KG1 (cell line): ENCODE measurements at places on chromosomes 13 and 19.

DNA sequence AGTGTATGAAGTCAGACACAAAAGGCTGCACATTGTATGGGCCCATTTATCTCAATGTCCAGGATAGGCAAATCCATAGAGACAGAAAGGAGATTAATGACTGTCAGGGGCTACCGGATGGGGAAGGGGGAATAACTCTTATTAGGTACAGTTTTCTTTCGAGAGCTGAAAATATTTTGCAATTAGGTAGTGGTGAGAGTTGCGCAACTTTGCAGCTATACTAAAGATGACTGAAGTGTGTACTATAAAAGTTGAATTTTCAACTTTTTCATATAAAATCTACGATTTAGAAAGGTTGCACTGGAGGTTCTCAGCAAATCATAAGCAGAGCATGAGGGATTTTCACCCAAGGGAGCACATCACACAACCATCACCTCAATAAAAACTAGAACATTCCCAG, 16.1 kb upstream of the SLC15A1 start:
- no peak for DNase-seq

GRCh38 chr13:85879014-85879413, 79.8 kb upstream of the SLITRK6 start:
- DNase-seq: no peak

GRCh38 chr19:18593367-18594095, 4.9 kb downstream of the REX1BD start:
- DNase-seq: no peak

- no peak for DNase-seq
Measured at GRCh38 chr19:43684326-43684725, 14.4 kb upstream of the PLAUR start.

DNA sequence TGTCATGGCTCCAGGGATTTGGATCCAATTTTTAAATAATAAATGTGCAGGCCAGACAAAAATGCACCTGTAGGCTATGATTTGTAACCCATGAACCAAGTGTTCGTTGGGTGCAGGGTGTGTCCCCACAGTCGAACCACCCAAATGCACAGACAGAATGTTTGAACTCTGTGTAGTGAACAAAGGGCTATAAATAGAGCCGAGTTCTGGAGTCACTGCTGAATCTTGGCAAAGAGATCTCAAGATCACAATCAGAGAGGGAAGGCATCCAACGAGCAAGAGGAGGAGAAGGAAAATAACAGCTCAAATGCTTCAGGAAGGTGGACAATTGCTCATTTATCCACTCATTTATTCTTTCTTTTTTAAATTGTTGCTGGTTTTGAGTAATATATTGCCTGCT, 547.9 kb downstream of the FGF9 start:
- no peak for DNase-seq

- no peak for DNase-seq
Measured at GRCh38 chr19:4229179-4229931, at the start of gene EBI3. EBI3 (plus strand) TSS chr19:4229523; CDS start chr19:4229551, 28 bp downstream.

DNA sequence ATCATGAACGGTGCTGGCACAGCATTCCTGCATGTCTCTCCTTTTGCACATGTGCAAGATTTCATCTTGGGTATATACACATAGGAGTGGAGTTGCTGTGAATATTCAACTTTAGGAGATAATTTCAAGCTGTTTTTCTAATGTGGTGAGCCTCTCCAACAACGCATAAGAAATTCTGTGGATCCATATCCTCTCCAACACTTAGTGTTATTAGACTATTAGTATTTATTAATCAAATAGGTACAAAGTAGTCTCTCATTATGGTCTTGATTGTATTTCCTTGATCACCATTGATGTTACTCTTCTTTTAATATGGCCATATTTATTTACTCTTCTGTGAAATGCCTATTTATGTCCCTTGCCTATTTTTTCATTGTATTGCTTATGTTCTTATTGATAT, 114.5 kb downstream of the URI1 start:
- no peak for DNase-seq

DNA sequence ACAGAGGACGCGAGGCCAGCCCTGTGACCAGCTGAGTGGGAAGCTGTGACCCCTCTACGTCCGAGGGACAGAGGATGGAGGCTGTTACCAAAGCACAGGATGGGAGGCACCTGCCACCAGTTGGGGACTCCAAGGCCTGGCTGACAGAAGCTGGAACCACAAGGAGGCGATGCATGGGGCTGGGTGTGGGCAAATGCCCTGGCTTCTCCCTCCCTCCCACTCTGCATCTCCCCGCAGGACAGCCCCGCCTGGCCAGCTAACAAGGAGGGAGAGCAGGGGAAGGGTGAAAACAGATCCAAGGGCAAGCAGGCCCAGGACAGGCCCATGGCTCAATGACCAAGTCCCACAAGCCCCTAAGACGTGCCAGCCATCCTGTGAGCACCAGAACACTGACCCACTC, 28.6 kb downstream of the AKT2 start:
- DNase-seq: no peak
